ENCODE measurements at places on chromosomes 13 and 19. TPM values are rescaled to one million over a fixed set of nuclear protein-coding genes. Genes with fewer than 3 reads are reported as not detected.

Gene NLRP7
- total RNA-seq, result not detected

Gene TPTE2
- total RNA-seq, result not detected

Gene RYR1
- 9.1 TPM for total RNA-seq

Gene TJP3
- total RNA-seq, result not detected

Gene CYP4F3
- total RNA-seq, result under 0.01 TPM

Measured in parietal lobe (tissue), 2 donors.